ENCODE measurements at places on chromosomes 1 and 21.

- DNase-seq: no peak
Observed at GRCh38 chr21:41361053-41361785, 608 bp upstream of the MX2 start.

GRCh38 chr1:1943834-1944570 lies 24.9 kb upstream of the TMEM52 start:
- peak; percentile 83 for DNase-seq

- DNase-seq: peak; percentile 79
Observed at GRCh38 chr1:153796786-153797659, 21.8 kb downstream of the SLC27A3 start.

DNA sequence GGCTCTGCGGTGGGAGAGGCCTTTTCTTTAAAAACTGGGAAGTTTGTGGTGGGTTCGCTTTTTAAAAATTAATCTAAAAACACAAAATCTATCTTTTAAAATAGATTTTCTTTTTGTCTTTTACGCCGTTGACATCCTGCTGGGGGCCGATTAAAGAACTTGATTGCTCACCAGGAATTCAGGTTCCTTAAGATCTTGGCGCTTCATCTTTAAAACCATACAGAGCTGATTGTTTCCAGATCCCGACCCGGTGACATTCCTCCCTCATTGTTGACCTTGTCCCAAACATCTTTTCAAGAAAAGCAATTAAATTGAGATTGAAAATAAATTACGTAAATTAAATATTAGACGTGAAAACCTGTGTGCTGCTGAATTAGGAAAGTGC lies 546 bp upstream of the ZNF697 start:
- DNase-seq: peak; percentile 34

GRCh38 chr1:30668024-30668423 lies 55.4 kb downstream of the MATN1 start:
- no peak for DNase-seq

- no peak for DNase-seq
Observed at GRCh38 chr1:67441183-67441582, 11.0 kb upstream of the SERBP1 start.

- DNase-seq: no peak
Observed at GRCh38 chr1:221809091-221810029, 67.5 kb upstream of the DUSP10 start.

DNA sequence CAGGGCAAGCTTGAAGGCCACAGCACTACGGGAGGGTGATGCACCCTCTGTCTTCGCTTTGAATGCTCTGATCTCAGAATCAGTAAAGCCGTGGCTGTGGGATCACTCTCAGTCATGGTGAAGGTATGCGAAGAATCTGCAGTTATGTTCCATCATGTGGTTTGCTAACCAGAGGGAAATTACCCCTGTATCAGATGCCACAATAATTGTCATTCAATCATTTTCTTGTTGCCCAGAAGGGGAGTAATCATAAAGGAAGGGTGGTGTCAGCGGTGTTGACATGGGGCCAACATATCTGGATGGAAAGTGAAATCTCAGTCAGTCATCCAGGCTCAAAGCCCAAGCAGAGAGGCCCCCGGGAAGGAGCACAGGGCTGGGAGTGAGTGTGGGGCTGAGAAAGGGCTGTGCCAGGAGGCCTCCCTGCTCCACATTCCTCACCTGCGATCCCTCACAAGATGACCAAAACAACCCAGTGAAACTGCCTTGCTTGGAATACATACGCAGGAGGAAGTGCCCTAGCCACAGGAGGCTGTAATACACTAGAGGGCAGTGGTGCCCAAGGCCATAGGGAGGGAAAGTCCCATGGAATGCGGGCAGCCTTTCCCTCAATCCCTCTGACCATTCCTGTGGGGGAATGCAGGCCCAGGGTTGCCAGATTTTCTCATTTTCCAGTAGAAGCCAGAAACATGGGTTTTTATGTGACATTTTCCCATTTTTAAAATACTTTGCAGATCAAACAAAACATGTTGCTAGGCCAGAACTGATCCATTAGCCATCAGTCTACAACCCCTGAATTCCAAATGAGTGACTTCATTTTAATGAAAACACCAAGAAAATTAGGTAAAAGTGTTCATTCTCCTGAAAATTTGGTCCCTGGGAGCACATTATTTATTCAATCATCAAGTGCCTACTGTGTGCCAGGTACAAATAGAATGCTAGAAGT lies 95.7 kb upstream of the VANGL1 start:
- peak; percentile 91 for DNase-seq

GRCh38 chr1:29258189-29258975 lies 22.1 kb downstream of the PTPRU start:
- DNase-seq: no peak
